ENCODE measurements at places on chromosomes 12 and 14.
A peak's percentile ranks its signal among the peaks of the same experiment; 100 is the strongest.

GRCh38 chr12:46084666-46085631 is 94.6 kb upstream of the SCAF11 start:
- DNase-seq = no peak

- no peak for DNase-seq
These were observed 62.3 kb downstream of the BEGAIN start for GRCh38 chr14:100524933-100525243.

- DNase-seq = no peak
These were observed 11.4 kb downstream of the GNG2 start for GRCh38 chr14:51871846-51872245.

DNA sequence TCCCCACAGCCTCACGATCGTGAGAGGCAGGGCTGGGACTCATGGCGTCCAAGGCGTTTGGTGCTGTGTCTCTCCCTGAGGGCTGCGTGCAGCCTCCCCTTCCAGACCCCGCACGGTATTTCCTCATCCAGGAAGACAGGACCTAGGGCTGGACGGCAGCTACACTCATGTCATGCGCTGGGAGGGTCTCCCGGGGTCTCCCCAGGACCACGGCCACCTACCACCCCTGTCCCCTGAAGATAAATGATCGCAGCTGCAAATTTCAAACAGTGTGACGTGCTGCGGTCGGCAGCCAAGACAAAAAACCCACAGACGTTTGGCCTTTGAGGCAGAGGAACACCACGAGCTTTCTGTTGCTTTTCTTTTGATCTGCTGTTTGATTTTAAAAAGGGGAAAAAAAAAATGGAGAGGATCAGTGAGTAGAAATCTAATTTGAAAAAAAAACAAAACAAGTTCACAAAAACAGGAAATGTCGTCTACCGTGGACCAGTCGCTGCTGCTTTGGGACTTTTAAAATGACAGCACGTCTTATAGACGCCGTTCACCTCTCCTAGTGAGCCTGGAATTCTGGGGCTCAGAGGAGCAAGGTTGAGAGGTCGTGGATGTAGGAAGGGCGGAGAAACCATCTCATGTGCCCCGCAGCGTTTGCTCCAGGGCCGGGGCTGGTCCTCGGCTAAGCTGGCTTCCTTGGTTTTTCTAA is 237.6 kb downstream of the SLC41A2 start:
- peak; percentile 65 for DNase-seq

DNA sequence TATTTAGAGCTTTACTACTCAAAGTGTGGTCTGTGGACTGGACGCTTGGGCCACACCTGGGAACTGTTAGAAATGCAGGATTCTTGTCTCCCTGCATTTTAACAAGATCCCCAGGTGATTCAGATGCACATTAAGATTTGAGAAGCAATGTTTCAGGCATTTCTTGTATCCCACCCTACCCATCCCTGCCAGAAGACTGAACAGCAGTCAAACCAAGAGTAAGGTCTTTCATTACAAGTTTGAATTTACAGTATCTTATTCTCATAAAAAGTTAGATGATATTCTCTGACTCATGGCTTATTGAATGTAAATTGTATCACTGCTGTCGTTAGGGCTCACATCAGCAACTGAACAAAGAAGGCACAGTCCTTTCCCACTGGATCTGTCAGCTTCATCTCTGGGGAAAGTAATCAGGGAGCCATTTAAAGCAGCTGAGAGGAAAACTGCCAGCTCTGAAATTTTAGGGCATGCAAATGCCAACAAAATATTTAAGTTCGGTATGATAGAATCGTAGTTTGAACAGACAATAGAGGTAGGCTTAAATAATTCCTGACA is 141.1 kb downstream of the AKAP6 start:
- no peak for DNase-seq

- no peak for DNase-seq
These were observed 8.4 kb upstream of the ACVRL1 start for GRCh38 chr12:51898937-51899336.

GRCh38 chr12:5522432-5523335 is 90.8 kb downstream of the NTF3 start:
- DNase-seq = no peak

GRCh38 chr12:102423462-102423861 is 56.9 kb downstream of the IGF1 start:
- DNase-seq = peak; percentile 53

GRCh38 chr12:100199347-100200149 is 1.1 kb upstream of the ACTR6 start:
- peak; percentile 30 for DNase-seq

DNA sequence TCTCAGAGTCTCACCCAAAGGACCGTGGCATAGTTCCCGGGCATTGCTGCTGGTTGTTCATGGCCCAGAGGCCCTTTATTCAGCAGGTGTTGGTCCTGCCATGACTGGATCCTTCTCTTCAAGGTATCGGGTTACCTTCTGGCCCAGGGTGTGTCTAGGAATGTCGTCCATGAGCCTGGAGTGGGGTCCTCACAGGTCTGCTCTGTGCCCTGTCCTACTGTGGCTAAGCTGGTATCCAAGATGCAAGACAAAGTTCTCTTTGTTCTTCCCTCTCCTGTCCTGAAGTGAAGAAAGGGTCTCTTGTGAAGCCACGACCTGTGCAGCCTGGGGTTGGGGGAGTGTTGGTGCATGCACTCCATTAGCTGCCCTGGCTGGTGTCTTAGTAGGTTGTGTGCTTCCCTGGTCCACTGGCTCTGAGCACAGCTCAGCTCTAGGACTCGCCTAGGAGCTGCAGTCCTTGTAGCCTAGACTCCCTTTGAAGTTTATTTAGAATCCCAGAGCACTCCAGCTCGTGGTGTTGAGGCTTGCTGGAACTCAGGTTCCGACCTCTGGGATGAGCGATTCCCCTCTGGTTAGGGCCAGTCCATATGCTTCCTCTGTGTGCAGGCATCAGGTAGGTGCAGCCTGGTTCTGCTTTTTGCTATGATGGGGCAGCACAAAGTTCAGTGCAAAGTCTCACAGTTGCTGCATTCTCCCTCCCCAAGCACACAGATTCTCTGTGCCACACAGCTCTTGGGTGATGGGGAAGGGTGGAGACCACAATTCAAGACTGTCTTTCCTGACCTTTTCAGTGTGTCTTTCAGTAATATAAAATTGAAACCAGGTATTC is 117.4 kb downstream of the NUBPL start:
- DNase-seq = no peak

DNA sequence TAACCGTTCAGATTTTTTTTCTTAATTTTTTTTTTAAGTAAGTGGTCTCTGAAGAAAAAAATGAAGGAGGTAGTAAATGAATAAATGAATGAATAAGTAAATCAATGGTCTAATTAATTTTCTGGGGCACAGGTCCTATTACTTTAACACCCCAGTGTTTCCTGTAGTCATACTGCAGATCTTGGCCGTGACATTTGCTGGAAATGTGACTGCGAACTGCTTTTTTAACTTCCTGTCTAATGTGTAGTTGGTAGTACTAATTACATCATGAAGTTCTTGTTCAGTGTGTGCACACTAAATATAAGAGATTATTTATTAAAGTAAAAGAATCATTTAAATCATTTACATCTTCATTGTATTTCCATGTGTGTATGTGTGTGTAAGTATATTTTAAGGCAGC is 45.4 kb downstream of the AEBP2 start:
- DNase-seq = no peak

DNA sequence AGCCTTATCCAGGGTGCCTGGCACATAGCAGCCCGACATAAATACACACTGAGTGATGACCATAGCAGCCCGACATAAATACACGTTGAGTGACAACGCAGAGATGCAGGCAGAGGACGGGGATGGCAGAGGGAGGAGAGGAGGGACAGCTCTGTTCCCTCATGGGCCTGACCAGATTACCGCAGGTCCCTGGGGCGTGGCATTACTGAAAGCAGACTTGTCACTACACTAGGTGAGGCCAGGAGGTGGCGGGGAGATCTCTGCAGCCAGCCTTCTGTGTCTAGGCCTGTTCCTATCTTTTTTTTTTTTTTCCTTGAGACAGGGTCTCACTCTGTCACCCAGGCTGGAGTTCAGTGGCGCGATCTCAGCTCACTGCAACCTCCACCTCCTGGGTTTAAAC is 69.0 kb downstream of the HRK start:
- DNase-seq = no peak

- no peak for DNase-seq
These were observed 66.7 kb downstream of the PTPN21 start for GRCh38 chr14:88488081-88488480.

DNA sequence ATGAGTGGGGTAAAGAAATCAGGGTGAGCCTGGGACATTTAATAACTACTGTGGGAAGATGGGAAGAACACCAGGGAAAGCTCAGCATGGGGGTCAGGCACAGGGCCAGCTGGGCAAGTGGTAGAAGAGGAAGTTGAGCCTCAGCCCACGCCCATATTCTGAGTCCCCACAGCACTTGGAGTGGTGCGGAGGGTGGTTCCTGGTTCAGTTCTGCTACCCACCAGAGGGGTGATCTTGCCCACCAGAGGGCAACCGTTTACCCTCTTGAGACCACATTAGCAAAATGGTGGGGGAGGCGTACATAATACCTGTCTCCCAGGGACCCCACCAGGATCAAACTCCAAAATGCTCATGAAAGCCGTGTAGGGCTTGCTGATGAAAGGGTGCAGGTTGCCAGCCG is 16.8 kb upstream of the ANKRD33 start:
- peak; percentile 74 for DNase-seq

DNA sequence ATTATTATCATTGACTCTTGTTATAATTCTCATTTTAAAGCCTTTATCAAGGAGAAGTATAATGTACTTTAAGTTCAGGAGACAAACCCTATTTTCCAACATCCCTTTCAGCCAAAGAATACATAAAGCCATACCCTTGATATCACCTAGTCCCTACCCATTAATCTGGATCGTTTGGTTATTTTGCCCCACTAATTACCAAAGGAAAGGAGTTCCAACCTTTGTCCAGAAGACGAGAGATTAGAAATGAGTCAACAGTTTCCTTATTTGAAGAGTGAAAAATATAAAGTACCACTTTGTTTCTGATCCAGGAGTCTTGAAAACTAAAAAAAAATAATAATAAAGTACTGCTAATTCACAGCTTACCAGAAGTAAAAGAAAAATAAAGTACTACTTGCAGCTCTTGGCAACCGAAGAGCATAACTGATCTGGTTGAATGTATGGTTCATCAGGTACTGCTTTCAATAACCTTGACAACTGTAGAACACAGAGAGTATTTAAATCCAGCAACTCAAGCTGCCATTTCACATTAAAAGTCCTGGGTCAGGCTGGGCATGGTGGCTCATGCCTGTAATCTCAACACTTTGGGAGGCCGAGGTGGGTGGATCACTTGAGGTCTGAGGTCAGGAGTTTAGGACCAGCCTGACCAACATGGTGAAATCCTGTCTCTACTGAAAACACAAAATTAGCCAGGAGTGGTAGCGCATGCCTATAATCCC is 33.7 kb downstream of the LIMA1 start:
- peak; percentile 15 for DNase-seq

GRCh38 chr12:107251288-107251687 is 157.9 kb upstream of the CRY1 start:
- DNase-seq = no peak

DNA sequence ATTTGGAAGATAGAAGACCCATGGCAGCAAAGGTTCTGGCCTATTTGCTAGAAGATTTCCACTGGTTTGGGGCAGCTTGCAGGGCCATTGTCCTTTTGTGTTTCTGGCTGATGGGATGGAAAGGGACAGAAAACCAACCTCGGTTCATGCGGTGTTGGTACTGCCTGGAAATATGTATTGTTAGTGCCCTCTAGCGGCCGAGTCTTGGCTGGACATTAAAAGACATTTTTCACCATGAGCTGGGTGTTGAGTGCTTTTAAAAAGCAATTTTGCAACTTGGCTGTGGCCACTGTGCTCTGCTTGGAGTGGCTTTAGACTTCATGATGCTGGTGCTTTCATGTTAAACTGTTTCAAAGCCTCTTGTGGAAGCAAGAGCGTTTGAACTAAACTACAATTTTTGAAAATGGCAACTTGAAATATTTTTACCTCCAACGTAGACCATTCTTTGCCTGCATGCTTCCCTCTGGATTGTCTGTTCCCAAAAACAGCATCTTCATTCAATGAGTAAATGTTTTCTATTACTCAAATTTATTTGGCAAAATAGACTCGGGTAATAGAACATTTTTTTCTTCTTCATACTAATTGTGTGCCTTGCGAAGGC is 102.7 kb upstream of the TBX5 start:
- peak; percentile 60 for DNase-seq

DNA sequence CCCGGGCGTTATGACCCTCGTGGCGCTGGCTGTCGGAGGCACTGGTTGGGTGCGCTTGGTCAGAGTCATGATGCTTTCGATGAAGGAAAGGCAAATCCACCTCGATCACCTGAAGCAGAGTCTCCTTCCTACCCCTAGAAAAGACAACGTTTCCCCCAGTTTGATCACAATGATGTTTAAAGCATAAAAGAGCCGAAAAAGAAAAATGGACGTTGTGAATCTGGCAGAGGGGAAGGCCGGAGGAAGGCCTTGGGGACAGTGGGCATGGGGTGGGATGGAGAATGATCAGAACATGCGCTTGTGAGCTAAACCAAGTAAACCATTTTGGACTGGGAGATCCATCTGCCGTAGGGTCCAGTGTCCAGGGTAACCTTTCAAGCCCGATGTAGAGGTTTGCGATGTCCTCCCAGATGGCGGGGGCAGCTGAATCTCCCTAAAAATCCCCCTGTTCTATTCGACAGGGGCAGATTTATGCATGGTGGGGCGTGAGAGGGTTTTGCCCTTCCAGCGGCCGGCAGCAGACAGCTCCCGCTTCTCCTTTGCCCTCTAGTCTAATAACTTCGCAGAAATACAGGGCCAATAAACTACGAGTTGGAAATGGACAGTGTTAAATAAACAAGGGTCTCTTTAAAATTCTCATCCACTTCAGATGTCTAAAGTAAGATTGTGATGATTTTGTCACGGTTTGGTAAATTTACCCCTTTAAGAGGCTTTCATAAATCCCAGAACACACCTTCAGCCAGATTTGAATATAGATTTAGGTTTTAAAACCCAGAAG is 2.3 kb upstream of the OTX2 start:
- no peak for DNase-seq

Measured in MV-4-11 (cell line).